CD4-positive, alpha-beta T cell treated with Interleukin-21 for 1 hour (primary cell): ENCODE measurements at places on chromosomes 5 and 9.

DNA sequence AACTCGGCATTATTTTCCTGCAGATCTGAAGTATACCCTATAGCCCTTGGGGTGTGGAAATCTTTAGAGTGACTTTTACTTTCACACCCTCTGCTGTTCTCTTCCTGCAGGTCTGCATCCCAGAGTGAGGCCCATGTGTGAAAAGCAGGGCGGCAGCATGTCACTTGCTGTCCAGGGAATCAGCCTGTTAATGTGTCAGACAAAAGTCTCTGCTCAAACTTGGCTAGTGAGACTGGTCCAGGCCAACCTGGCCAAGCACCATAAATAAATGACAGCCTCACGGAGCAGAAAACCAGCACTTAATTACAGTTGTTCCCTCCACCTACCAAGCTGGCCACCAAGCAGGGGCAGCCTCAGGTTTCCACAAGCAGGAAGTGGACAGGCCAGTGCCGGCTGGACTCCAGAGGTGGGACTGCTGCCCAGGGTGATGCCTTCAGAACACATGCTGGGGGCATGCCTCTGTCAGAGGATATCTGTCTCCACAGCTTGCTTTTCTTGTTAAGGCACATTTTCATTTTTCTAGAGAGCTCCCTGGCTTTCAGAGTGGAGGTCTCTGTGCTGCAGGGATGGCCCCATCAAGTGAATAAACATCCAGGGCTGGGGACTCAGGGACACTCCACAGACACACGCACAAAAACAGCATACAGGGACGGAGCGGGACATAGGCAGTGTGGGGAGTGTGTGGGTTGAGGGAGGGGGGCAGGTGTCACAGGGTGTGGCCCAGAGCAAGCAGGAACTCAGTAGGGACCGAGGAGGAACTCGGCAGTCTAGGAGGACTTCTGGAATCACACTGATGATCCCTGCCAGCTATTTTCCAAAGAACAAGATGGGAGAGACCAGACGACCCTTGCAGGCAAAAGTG lies 243.8 kb upstream of the IRX1 start:
- DNase-seq = no peak

- no peak for DNase-seq
Observed at GRCh38 chr9:80417211-80417773, 845.5 kb downstream of the TLE4 start.

DNA sequence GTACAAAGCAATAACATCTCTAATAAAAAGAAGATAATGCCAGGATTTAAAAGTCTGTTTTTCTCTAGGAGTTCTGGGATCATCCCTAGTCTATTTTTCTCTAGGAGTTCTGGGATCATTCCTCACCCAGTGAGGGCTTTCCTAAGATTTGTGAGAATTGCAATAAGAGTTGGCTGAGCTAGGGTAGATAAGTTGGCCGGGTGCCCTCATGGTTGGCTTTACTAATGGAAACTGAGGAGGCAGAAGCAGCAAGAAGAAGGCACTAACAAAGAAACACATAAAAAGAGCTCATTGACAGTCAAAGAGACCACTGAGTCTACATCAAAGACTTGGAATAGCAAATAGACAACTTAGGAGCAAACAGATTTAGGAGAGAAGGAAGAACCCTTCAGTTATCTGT lies 4.2 kb downstream of the SLC1A3 start:
- no peak for DNase-seq

DNA sequence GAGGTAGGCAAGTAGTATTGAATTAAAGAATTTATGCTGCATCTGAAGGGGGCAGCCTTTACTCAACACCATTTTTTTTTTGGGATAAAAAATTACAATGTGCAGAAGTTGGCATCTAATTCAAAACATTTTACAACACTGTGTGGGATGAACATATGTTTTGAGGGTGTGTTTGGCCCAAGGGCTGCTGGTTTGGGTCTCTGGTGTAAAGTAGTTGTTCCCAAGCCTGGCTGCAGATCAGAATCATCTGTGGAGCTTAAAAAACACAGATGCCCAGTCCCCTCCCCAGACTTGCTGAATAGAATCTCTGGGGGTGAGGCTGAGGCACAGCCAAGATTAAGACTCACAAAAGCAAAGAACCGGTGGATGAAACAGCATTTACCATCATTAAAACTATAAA lies 33.0 kb upstream of the PDZD2 start:
- DNase-seq = no peak

GRCh38 chr5:67900514-67900913 lies 315.0 kb upstream of the PIK3R1 start:
- no peak for DNase-seq

DNA sequence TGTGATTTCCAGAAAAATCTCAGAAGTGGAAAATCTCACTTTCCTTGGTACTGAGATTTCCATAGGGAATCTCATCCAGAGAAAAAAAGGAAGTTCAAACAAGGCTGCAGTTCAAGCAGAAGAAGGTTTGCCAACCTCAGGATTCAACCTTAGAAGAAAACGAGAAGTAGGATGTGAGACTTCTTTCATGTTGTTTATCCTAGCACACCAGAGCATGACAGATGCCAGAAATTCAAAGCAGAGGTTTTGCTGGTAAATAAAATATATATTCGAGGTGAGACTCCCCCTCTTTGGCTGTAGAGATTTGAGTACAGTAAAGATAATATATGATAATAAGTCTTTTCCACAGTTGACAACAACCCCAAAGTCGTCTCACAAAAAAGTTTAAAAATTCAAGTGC lies 116.9 kb upstream of the SMC2 start:
- no peak for DNase-seq

GRCh38 chr9:20930836-20931235 lies 100.6 kb downstream of the HACD4 start:
- DNase-seq = no peak

DNA sequence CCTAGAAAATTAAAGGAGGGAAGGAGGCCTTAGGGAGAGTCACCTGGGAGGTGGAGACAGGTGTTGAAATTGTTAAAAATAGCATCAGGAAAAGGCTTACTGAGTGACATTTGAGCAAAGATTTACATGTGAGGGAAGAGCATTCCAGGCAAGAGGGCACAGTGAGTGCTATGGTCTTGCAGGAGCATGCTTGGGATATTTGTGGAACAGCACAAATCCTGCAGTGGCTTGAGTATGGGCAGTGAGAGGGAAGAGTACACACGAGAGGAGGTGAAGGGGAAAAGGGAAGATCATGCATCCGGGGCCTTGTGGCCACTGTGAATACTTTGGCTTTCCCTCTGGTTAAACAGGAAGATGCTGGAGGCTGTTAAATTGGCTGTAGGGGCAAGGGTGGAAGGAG lies 36.6 kb downstream of the ACER2 start:
- no peak for DNase-seq

DNA sequence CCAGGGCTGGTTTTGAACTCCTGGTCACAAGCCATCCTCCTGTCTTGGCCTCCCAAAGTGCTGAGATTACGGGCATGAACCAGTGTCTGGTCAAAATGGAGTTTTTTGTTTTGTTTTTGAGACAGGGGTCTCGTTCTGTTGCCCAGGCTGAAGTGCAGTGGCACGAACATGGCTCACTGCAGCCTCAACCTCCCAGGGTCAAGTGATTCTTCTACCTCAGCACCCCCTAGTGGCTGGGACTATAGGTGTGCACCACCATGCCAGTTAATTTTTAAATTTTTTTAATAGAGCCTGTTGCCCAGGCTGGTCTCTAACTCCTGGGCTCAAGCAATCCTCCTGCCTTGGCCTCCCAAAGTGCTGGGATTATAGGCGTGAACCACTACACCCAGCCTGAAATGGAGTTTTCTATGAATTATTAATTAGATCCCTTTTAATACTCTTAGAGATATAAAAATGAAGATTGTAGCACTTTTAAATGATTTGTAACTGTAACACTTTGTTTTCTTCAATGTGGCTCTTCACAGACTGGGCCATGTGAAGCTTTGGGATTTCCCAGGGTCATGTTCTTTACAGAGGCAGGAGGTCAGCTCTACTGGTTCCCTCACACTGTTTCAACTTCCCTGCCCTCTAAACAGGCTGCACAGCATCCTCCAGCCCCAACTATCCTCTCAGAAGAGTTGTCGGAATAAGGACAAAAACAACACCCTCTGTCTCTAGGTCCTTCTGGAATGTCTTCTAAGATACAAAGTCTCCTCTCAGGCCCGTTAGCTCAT lies 32.7 kb upstream of the SPARC start:
- no peak for DNase-seq

DNA sequence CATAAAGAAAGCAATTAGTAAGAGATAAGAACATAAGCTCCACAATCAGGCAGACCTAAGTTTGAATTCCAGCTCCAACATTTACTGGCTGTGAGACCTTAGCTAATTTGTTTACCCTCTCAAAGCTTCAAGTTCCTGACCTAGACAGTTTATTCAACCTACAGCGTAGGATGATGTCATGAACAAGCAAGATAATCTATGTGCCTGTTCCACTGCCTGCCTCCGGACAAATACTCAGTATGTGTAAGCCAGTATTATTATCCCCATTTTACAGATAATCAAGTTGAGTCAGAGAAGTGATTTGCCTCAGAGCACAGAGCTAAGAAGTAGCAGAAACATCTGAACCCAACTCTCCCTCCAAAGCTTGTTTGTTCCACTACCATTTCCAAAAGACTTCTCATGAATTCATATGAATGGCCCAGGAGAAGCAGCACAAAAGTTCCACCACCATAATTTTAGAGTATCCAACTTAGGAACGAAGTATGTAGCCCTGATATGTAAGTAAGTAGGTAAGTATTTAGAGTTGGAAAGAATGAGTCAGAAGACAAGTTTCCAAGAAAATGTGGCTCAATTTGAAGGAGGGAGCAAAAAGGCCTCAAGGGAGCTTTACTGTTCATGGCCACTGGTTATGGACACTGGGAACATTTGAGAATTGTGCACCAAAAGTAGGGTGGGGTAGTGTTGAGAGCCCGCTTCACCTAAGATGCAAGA lies 398.2 kb downstream of the NFIB start:
- no peak for DNase-seq

DNA sequence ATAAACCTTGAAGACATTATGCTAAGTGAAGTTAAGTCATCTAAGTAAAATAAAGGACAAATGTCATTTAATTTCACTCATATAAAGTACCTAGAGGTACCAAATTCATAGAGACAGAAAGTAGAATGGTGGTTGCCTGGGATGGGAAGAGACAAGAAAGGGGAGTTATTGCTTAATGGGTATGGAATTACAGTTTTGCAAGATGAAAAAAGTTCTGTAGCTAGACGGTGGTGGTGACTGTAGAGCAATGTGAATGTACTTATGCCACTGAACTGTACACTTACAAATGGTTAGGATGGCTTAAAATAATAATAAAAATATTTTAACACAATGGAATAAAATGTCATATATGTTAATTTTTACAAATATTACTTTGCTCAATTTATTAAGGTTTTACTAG lies 128.0 kb downstream of the MPDZ start:
- DNase-seq = no peak

- DNase-seq = no peak
Observed at GRCh38 chr5:22250528-22250927, 602.6 kb downstream of the CDH12 start.

- no peak for DNase-seq
Observed at GRCh38 chr9:134438195-134438788, 112.0 kb downstream of the RXRA start.

- no peak for DNase-seq
Observed at GRCh38 chr5:111099058-111099778, 7.1 kb downstream of the WDR36 start.

DNA sequence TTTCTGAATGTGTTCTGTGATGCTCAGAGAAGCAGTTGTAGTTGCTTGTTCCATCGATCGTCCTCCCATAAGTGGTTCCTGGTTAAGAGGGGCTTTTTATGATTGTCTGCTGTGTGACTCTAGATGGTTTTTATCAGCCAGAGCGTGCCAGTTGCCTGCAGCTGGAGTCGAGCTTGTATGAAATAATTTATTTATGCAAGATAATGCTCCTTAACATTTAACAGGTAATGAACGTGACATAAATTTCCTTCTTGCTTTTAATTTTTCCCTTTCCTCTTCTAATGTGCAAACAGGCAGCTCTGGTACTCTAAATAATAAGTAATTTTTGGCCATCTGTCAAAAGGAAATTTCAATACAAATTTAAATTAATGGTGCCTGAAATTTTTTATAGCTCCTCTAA lies 84.4 kb downstream of the TLE4 start:
- DNase-seq = no peak

DNA sequence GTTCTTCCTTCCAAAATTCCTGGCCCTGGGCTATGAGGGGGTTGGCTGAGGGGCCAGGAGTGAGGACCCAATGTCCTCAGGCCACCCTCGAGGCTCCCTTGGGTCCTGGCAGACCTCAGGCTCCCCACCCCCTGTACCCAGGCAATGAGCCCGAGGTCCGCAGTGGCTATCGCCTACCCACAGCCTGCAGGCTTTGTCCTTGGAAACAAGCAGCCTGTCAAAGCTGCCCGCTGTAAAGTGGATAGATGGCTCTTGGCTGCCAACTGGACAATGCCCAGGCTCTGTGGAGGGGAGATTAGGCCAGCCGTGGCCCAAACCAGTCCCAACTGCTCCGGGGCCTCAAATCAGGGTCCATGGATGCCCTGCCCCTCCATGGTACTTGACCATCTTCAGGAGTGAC lies 2.2 kb upstream of the ADGRD2 start:
- DNase-seq = no peak

- DNase-seq = no peak
Observed at GRCh38 chr9:114771889-114772288, 34.0 kb downstream of the TNFSF15 start.

DNA sequence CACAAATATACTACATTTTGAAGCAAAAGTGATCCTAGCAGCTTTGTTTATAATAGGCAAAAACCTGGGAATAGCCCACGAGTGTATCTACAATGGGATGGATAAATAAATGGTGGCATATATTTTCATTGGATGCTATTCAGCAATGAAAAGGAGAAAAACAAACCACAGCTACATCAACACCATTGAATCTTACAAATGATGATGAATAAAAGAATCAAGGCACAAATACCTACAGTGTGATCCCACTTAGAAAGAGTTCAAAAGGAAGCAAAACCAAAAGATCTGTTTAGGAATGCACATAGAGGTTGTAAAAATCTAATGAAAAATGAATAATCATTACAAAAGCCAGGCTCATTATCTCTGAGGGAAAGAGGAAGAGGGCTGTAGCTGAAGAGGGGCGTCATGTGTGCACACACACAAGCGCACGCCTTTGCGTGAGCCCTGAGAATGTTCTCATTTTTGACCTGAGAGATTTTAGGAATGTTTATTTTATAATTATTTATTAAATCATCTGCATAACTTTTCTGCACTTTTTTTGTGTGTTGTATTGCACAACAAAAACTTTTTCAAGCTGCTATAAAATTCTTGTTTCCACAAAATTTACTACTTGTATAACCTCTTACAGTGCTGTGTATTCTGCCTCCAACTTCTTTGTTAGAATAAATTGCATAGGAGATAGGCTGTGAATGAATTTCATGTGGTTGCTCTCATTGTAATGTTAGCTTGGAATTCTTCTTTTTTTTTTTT lies 5.9 kb upstream of the RHOBTB3 start:
- DNase-seq = no peak

DNA sequence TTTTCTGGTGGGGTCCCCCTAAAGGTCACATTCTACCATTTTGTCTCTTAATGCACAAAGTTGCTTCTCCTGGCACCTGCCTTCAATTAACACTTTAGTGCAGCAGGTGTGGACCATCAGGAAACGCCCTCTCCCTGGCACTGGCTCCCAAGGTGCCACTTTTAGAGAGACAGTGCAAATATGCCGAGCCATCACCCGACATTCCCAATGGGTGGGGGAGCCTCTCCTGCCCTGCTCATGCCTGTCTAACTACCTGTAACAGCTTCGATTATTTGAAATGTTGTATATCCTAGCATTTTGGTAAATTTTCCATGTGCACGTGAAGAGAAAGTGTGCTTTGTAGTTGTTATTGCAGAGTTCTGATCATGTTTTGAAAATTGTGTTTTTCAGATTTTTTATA lies 13.2 kb upstream of the LRRC14B start:
- no peak for DNase-seq

GRCh38 chr5:112743631-112744030 lies 5.9 kb downstream of the APC start:
- DNase-seq = no peak

- no peak for DNase-seq
Observed at GRCh38 chr5:176775409-176775808, 35.0 kb upstream of the UNC5A start.
